ENCODE measurements at places on chromosomes 6 and 20.
A peak's percentile ranks its signal among the peaks of the same experiment; 100 is the strongest.

DNA sequence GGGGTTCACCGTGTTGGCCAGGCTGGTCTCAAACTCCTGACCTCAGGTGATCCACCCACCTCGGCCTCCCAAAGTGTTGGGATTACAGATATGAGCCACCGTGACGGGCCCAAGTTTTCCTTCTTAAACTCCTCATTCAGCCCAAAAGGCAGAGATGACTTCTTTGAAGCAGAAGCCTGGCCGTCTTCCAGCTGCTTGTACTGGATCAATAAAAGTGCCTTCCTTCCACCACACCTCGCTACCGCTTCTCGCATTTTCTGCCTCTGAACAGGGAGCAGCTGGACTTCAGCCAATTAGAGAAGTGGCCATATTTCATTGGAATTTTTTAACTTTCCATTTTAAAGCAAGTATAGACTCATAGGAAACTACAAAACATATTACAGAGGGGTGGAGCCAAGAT is 241.1 kb downstream of the PREX1 start:
- DNase-seq: no peak

DNA sequence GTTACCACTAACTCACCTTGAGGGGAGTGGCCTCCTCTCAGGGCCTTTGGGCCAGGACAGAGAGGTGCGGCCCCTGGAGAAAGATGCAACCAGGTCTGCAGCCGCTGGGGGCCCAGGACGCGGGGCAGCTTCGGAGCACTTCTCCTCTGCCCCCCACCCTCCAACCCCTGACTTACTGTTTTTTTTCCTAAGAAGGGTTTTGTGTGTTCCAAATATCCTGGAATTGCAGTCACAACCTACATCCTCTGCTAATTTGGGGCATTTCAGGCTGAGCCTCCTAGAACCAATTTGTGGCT is 1.7 kb downstream of the LINC00237 start:
- no peak for DNase-seq

DNA sequence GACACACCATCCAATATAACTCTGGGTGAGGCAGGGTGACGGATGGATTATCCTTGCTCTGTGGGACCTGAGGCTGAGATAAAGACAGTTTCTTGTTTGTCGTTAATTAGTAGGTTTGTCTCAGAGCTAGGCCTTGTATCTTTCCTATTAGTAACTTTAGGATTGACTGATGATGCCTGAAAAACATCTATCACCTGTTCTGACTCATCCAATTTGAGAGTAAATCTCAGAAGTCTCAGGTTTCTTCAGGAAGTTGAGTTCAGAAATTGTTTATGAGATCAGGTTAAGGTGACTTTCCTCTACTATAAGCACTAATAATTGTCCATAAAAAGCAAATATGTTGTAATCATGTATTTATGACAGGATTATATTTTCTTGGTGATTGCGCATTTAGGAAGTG is 129.5 kb upstream of the SUPT3H start:
- DNase-seq: no peak

DNA sequence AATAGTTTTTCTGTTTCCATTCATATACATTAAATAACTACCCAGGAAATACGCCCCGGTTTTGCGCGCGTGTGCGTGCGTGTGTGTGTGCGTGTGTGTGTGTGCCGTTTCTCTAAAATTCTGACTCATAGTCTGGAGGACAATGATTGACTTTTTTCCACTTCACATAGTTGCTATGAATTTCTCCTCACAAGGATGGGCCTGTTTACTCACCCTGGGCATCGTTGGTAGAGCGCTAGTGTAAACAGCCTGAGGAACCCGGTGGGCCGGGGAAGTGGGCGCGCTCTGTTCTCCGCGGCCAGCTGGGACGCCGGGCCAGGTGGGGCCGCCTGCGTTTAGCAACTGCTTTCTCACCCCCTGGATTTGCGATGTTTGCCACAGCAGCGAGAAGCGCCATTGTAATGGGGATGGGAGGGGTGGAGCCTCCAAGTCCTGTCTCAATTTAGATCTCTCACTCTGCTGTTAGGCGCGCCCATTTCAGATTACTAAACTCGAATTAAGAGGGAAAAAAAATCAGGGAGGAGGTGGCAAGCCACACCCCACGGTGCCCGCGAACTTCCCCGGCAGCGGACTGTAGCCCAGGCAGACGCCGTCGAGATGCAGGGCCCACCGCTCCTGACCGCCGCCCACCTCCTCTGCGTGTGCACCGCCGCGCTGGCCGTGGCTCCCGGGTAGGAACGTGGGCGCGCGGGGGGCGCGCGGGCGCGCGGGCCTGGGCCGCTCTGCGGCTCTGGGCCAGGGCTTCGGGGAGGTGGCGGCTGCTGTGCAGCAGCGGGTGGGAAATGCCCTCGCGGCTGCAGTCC is at the start of gene CD109:
TSS of gene CD109 (plus strand) at position 585 of the 803 bp plus-strand sequence. CDS start at position 598, 13 bp downstream.
- peak; percentile 33 for DNase-seq

DNA sequence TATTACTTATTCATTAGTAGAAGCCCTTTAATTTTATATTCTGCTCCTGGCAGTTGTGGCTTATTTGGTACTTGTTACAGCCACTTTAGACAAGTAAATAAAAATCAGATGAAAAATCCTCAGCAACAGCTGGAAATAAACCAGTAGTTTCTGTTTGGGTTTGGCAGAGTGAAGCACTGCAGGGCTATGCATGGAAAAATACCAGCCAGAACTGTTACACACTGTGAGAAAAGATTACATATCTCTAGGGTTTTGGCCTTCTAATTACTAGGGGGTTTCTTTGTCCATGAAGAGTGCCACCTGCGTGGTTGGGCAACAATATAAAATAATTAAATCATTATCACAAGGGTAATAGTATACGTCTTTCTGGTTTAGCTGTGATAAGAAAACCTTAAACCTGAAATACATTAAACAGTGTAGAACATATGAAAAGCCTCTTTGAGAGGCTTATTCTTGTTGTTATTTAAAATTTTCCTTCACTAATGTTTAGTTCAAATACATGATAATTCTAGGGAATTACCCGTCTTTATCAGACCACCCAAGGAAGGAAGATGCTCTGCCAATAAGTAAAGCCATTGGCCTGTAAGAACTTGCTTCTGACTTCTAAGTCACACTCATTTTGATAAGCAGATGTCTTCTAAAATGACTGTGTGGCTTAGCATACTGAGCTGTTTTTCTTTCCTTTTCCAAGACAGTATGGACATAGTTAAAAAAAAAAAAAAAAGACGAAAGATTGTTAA is 320.0 kb upstream of the FLRT3 start:
- DNase-seq: no peak

GRCh38 chr6:16168858-16169257 is 40.0 kb downstream of the MYLIP start:
- no peak for DNase-seq

DNA sequence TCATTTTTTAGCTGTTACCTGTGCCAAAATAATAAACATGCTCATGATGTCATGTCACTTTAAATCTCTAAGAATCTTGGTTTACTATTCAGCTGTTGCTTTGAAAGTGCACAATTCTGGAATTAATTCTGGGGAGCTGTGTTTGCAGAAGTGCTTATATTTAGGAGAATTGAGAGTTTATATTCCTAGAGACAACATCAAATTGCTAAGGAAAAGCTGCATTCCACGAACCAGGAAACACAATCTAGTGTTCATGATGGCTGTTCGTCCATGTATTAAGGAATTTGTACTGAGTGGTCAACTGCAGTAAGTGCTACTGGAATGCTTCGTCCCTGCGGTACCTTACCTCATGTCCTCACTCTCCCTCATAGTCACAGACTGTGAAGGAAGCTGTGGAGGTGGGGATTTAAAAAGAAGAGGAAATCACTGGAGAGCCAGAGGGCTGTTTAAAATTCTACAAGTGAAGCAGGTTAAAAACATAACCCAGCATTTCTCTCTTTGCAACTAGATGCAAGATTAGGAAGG is 161.0 kb downstream of the TRMT11 start:
- no peak for DNase-seq

DNA sequence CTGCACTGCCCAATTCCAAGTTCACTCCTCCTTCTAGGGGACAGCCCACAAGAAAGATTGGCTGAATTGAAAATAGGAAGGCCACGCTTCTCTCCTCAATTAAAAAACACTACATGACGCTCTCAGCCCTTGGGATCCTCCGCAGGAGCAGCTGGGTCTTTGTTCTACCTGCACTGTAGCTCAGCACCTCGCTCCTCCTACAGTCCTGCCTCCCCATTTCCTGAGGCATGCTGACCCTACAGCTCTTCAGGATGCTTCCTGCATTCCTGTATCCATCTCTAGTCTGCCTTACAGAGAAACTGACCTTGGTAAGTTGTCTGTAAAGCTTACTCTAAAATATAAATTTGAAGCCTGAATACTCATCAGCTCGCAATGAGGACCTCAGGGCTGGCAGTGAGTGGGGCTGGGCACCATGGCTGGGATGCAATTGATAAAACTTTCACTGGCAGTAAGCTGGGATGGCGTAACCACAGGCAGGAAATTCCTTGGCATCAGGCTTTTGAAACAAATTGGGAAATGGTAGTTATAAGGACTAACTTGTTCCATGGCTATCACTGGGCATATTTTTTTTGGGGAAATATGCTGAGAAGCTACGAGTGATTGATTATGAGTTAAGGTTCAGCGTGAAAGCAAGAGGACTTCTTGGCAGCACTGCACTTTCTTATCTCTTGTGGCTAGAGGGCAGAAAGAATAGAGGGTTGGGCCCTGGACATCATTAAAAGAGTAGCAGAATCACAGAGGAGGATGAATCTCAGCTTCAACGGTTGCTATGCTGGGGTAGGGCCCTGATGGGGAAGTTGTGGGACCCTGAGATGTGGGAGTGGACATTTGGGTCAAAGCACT is 11.7 kb upstream of the SIRPB1 start:
- DNase-seq: no peak

DNA sequence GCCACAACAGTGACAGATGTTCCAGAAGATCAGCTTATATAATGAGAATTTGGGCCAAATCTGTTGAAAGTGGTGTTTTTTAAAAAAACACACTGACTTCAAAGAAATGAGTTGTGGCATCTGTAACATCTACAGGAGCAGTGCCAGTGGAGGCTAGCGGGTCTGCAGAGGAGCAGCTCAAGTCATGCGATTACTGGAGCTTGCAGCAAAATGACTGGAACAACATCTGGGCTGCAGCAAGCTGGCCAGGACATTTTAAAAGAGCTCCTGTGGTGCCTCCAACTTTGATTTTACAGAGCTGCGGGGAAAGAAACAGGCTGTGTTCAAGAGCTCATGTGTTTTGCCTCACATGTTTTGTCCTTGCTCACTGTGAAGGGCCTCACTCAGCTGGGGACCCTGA is 57.2 kb downstream of the TBX18 start:
- DNase-seq: no peak

- no peak for DNase-seq
Measured at GRCh38 chr6:111011360-111012142, 29.7 kb downstream of the RPF2 start.

DNA sequence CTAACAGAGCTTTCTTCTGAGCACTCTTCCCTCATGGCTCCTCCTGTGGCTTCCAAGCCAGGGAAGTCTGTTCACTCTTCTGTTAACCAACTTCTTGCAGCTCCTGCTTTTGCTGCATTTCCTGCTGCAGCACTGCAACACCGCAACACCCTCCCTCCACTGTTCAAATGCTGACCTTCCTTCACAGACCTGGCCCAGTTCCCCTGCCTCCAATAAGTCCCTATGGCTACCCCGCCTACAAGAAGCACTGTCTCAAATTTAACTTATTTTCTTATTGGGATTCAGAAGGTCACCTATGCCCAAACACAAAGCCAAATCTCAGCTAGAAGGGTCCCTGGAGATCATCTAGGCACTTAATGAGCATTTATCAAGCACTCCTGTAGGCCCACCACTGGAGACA is 44.6 kb downstream of the ELMO2 start:
- DNase-seq: no peak

GRCh38 chr6:83071023-83071422 is 3.6 kb downstream of the DOP1A start:
- no peak for DNase-seq

- DNase-seq: no peak
Measured at GRCh38 chr6:3277251-3277650, 18.5 kb downstream of the PSMG4 start.

GRCh38 chr6:159801935-159802334 is 1.9 kb downstream of the PNLDC1 start:
- no peak for DNase-seq

DNA sequence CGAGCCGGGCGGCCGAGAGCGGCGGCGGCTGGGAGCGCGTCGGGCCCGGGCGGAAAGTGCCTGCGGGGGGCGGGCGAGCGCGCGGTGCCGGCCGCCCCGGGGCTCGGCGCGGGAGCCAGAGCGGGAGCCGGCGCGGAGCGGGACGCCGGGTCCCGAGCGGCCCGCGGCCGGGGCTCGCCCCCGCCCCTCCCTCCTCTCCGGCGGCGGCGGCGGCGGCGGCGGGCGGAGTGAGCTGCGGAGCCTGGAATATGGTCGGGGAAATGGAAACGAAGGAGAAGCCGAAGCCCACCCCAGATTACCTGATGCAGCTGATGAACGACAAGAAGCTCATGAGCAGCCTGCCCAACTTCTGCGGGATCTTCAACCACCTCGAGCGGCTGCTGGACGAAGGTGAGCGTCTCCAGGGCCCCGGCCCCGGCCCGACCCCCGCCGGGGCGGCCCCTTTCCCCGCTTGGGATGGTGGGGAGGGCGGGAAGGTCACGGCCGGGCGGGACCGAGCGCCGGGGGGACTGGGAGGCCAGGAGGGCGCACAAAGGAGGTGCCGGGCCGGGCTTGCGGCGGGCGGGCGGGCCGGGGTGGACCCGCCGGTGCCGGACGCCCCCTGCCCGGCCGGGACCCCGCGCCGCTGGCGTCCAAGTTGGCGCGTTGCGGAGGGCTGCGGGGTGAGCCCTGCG is 565 bp downstream of the QKI start:
- peak; percentile 20 for DNase-seq

DNA sequence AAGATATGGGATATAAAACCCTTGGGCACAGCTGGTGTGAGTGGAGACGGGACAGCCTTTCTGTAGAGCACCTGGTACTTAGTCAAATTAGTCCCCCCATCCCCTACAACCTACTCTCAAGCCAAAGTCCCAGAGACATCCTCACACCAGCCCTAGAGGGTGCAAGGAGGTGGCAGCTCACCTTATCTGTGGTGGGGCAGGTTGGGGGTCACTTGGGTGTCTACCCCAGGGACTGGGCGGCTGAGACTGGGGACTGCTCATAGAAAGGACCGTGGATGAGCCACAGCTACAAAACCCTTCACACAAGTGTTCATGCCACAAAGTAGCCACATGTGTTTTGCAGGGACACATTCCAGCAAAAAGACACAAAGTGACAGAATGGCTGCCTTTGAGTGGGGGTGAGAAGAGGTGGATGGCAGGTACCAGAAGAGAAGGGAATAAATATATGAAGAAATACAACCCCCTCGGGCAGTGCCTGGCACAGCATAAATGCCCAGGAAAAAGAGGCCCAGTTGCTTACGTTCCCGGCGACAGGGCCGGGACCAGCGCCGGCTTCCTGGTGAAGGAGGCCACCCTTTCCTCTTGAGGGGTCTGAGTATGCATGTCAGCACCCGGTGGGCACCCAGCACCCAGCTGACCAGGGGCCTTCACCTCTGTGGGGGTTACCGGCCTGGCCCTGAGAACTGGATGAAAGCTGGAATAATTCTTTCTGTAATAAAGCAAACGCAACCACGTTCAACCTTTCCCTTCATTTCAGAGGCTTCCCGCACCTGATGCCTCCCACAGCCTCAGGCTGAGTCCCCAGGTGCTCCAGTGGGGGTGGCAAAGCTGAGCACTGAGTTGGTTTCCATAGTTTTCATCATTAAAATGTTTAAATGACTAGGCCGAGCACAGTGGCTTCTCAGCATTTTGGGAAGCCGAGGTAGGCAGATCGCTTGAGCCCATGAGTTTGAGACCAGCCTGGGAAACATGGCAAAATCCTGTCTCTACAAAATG is 14.4 kb upstream of the CEBPB start:
- DNase-seq: no peak

- DNase-seq: no peak
Measured at GRCh38 chr6:124758663-124759062, 203.6 kb upstream of the RNF217 start.

- DNase-seq: no peak
Measured at GRCh38 chr6:129510950-129511349, 199.0 kb downstream of the ARHGAP18 start.

Data from activated effector memory CD4-positive, alpha-beta T cell treated with Interleukin-2 at 50 U/mL for 16 hours (primary cell).